ENCODE measurements at places on chromosomes 12 and 14.

GRCh38 chr14:45048385-45048784, 35.5 kb upstream of the PRPF39 start:
- no peak for DNase-seq

GRCh38 chr14:81209167-81209836, 11.5 kb downstream of the GTF2A1 start:
- DNase-seq, result no peak

DNA sequence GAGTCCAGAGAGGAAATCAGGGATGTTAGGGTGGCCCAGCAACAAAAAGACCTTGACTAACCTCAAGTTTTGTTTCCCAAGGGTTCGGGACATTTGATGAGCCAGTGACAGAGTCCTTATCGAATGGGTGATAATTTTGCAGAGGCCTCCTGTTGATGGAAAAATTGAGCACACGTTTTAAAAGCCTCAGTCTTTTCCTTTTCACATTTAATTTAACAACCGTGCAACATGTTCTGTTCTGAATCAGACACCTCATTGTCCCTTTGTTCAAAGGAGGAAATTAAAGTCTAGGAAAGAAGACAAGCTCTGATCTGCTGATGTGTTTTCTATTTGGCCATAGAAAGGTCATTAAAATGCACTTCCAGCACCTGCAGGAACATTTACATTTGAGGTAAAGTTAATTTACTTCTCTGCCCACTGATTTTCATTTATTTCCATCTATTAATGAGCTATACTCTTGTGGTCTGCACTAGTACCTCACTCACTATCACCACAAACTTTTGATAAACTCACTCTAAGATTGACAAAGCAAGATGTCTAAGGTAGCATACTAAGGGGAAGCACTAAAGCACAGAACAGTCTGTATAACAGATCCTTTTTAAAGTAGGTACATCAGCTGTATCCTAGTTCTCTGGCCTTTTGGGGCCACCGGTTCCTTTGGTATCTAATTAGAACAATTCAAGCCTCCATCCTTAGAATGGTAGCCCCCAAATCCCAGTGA, 147.0 kb downstream of the RPAP3 start:
- DNase-seq, result no peak

GRCh38 chr12:53097207-53097563, 282 bp upstream of the IGFBP6 start:
- no peak for DNase-seq

- no peak for DNase-seq
Measured at GRCh38 chr14:67453575-67454300, 34.8 kb downstream of the TMEM229B start.

DNA sequence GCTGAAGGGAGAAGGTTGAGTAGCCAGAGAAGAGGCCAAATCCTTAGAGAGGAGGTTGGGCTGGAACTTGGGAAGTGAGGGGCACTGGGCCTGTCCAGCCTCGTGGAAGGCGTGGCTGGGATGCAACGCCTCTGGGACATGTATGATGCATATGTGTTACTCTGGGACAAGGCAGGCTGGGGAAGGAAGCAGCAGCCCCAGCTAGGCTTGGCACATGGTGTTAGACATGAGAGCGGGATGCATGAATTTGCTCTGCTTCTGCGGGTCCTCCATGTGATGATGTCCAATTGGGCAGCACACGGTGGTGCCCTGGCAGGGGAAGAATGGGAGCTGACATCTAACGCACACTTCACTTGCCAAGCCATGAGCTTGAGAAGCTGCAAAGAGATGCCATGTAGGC, 21.3 kb downstream of the PLEKHH1 start:
- DNase-seq, result no peak

DNA sequence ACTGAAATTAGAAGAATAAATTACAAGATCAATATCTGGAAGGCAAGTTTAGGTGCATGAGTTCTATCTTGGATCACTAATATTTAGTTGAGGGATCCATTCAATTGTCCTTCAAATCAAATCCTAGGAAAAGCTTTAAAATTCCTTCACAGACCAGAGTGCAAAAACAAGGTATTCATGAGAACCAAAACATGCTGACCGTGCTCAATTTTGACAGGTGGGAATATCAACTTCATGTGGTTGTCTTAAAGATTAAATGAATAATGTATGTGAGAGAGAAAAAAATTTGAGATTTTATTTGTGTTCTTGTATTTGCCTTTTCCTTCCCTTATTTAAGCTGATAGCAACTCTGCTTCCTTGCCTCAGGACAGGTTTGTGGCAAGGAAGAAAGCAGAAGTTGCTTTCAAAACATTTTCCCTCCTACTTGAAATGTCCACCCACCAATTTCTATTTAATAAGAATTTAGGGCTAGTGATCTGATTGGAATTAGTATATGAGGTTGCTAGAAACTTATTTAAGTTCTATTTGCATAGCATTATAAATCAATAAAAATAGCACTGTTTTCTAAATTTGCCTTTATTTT, 4.9 kb upstream of the PPP1R12A start:
- no peak for DNase-seq

- no peak for DNase-seq
Measured at GRCh38 chr12:64895526-64895925, 71.1 kb downstream of the TBC1D30 start.

DNA sequence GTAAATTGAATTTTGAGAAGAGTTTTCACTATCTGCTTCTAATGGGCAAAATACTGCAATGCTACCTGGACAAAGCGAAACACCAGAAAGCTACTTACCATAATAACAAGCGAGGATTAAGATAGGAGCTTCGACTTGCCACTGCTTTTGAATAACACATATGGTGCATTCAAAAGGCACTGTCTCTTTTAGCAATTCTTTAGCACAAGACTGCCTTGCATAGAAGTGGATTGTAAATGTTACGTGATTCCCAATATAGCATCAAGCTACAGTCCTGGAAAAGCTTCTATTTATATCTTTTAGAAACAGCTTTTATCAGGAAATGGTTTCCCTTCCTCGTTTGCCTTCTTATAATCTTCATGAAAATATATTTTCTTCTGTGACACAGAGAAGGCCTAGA, 258.7 kb upstream of the PDE3A start:
- no peak for DNase-seq

Data from glutamatergic neuron (in vitro differentiated cells).